ENCODE measurements at places on chromosomes 3 and 15. TPM values are rescaled to one million over a fixed set of nuclear protein-coding genes. Genes with fewer than 3 reads are reported as not detected.
A peak's percentile ranks its signal among the peaks of the same experiment; 100 is the strongest.

DNA sequence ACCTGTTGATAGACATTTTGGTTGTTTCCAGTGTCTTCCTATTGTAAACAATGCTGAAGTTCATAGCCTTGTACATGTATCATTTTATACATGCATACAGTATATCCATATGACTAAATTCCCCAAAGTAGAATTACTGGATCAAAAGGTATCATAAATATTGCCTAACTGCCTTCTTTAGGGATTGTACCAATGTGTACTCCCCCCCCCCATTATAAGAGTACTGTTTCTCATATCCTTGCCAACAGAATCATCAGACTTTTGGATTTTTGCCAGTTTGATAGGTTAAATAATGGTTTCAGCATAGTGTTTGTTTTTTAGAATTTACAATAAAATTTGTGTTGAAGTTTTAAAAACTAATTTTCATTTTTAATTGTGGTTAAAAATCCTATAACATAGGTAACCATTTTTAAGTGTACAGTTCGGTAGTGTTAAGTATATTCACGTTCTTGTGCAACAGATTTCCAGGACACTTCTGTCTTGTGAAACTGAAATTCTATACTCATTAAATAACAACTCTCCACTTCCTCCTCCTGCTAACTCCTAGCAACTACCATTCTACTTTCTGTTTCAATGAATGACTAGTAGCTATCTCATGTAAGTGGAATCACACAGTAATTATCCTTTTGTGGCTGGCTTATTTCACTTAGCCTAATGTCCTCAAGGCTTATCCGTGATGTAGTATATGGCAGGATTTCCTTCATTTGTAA, 30.8 kb upstream of the MAP3K13 start:
- peak; percentile 35 for DNase-seq

DNA sequence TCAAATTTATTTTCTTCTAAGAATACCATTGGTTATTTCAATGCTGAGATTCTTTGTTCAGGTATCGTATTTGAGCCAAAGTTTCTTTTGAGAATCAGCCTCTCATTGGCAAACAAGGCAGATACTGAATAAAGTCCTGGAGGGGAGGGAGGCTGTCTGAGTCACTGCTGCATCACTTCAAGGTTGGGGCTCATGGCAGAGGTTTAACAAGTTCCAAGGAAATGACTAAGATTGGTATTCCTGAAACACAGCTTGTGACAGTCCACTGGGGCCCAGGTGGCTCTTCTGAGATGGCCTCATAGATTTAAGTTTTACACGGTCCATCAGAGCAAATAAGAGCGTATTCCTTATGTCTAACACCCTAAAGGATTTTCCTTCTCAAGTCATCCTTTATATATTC, 213.8 kb upstream of the STAC start:
- no peak for DNase-seq

GRCh38 chr15:35000511-35000910, 12.4 kb upstream of the ZNF770 start:
- DNase-seq = no peak

- DNase-seq = no peak
Observed at GRCh38 chr3:49295489-49296058, 18.5 kb upstream of the C3orf62 start.

DNA sequence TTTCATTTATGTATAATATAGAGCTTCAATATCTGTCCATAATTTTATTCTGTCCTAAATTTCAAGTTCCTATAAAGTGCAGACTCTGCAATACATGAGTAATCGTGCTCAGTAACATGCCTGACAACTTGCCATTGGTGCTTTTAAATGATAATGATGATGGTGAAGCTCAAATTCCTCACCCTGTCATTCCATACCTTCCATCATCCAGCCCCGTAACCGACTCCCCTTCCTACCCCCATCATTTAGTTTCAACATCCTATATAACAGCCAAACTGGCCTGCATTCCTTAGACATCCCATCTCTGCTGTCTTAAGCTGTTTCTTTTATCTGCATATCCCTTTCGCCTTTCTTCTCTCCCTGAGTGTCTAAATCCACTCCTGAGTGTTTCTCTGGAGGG, 67.2 kb upstream of the DLG1 start:
- DNase-seq = no peak

GRCh38 chr3:40267937-40268724, 41.4 kb upstream of the EIF1B start:
- DNase-seq = no peak

- DNase-seq = no peak
Observed at GRCh38 chr3:154307363-154307762, 16.9 kb downstream of the DHX36 start.

- DNase-seq = no peak
Observed at GRCh38 chr3:103009609-103010008, 574.8 kb downstream of the ZPLD1 start.

DNA sequence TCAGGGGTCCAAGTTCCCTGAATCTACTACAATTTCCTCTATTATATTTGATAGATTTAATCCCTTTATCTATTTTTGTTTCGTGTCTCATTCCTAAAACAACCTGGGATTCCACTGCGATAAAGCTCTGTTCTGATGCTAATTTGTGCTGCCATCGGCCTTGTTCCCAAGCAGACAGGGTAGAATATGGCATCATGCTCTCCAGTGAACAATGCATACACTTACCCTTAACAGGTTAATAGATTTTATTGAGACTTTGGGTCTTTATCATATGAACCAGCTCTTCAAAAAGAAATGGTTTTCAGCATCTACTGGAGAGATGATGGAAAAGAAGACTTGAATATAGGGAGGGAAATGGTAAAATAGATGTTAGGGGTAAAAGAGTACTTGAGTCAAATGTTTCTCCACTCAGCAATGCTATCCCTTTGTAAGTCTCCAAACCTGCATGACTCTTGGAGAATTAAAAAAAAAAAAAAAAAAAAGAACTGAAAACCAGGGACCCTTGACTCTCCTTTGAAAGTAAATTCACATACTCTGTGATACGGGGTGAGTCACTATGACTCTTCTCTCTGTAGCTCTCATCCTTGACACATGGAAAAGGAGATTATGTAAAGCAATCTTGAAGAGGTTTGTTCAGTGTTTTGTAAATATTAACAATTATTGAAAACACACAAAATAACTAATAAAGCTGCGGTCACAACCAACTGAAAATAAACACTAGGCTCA, 268.8 kb downstream of the ZBTB20 start:
- DNase-seq = no peak

DNA sequence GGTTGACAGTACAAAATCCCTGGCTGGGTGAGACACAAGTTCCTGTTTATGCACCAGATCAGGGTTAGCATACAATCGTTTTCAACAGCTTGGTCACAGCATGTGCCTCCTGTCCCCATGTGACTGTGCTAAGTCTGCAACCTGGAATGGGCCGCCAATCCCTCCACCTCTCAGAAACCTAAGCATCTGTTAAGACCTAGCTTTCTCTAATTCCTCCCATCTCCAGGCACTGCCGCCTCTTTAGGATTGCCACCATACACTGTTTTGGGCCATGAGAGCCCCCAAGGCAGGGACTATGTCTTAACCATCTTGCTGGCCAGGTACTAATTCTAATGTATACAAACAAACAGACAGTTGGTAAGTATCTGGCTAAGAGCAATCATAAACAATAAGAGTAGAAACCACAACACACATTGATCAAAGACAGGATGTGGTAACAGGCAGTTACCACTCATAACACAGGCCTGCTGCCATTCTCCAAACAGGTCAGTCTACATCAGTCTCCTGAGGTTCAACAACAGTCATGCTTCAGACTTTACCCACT, 25.6 kb downstream of the SEC22C start:
- DNase-seq = no peak

DNA sequence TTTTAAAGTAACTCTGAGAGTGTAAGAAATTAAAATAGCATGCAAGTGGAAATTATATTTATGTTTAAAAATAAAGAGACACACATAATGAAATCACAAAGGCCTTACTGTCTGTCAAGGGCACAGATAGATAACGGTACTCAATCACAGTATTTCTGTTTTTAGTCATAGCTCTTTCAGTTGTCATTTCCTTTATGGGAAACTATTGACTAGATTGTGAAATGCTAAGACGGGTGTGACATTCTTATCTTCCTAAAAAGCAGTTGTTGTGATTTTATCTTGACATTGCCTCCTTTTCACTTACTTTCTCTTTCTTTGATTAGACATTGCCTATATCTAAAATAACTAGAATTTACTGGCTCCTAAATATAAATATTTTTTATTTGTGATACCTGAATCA, 100.1 kb upstream of the PLSCR5 start:
- no peak for DNase-seq

Gene CYP19A1
- polyA plus RNA-seq = not detected

Gene ZMYND10
- 3.9 TPM for polyA plus RNA-seq

Gene TRH
- polyA plus RNA-seq = 0.36 TPM

Gene ST3GAL6
- polyA plus RNA-seq = 81.7 TPM

Gene IGF2BP2
- 122 TPM for polyA plus RNA-seq

Gene ROPN1
- 0.07 TPM for polyA plus RNA-seq

Gene ANKRD63
- polyA plus RNA-seq = 0.40 TPM

Gene LDHAL6B
- polyA plus RNA-seq = 0.10 TPM

Gene CASR
- 23.5 TPM for polyA plus RNA-seq

Gene COL8A1
- polyA plus RNA-seq = 6.0 TPM
